ENCODE measurements at places on chromosomes 11 and 22. TPM values are rescaled to one million over a fixed set of nuclear protein-coding genes. Genes with fewer than 3 reads are reported as not detected.

Gene CCDC83
- not detected for total RNA-seq

Gene DEUP1
- total RNA-seq, result 0.16 TPM

DNA sequence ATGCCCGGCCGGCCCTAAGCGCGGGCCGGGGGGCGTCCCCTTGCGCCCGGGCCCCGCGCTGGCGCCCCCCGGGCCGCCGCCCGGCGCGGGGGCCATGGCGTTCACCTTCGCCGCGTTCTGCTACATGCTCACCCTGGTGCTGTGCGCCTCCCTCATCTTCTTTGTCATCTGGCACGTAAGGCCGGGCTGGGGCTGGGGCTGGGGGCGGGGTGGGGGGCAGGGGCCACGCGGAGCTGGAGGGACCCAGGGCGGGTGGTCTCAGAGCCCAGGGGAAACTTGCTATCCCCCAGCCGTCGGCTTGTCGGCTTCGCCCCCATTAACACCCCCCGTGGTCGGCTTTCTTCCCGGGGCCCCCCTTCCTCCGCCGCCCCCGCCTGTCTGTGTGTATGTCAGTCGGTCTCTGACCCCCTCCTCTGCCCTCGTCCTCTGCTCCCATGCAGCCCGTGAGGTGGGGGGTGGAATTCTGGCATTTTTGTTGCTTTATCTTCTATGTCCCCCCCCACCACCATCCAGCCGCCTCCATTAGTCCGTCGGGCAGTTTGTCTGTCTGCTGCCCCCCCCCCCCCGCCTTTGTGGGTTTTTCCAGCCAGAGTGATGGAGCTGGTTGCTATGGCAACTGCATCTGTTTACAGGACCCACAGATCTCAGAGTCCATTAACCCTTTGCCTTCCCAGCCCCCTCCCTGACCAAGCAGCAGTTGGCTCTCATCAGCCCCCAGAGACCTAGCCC lies 552 bp downstream of the CNIH2 start:
- DNase-seq, result no peak

- DNase-seq, result no peak
Measured at GRCh38 chr11:90250970-90251369, 28.1 kb upstream of the CHORDC1 start.

GRCh38 chr22:40932396-40932795 lies 18.8 kb upstream of the RBX1 start:
- no peak for DNase-seq

DNA sequence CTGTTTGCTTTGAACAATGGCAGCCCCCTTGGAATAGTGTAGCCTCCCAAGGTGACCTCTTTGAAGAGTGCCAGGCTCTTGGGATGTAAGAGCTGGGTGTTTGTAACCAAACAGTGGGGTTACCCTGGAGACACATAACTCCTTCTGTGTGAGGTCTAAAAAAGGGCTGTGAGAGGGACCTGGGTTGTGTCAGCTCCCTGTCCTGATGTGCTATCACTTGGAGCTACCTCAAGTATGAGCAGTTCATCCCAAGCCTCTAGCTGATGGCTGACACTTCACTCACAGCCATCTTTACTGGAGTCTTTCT lies 40.2 kb downstream of the TSPAN18 start:
- DNase-seq, result no peak

DNA sequence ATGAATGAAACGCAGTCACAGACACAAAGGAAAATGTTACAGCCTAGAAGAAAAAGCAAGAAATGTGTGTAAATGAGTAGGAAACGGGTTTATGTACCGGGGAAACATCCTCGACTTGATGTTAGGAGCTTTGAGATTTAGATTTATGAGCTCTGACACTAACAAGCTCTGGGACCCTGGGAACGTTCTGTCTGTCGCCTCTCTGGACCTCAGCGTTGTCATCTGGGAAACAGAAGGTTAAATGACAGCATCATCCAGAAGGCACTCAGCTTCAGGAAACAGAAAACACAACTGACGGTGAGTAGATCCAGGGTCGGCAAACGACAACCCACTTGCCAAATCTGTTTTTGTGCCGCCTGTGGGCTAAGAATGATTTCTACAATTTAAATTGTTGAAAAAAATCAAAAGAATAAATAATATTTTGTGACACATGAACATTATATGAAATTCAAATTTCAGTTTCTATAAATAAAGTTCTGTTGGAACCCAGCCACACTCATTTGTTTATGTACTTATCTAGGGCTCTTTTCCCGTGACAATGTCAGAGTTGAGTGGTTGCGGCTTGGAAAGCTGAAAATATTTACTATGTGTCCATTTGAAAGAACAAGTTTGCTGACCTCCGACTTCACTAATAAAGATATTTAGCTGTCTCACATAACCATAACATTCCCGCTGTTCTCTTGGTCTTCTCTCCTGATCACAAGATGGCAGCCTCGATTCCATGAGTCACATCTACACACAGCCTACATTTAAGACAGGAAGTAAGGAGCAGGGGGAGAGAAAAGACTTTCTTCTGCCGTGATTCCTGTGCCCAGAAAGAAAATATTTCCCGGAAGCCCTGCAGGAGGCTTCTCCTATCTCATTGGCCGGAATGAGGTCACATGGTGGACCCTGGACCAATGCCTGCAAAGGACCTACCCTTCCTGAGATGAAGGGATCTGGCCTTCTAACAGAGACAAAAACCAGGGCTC lies 47.1 kb upstream of the SYT13 start:
- DNase-seq, result peak; percentile 26

DNA sequence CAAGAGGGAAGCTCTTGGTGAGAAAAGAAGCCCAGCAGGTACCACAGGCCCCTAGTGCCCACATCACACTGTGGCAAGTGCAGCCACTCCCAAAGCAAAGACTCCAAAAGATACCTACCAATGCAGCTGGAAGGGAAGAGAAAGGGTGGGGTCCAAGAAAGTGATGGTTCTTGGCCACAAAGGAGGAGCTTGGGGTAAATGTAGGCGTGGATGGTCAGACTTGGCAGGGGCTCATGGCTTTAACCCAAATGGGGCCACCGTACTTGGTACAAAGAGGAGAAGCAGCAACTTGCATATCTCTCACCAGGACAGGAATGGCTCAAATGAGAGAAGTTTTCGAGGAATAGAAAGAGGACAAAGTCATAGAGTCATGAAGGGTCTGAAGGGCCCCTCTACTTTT lies 4.8 kb downstream of the MAP3K11 start:
- DNase-seq, result no peak

GRCh38 chr11:90251599-90251998 lies 28.8 kb upstream of the CHORDC1 start:
- no peak for DNase-seq

Gene BACE1
- total RNA-seq, result 19.1 TPM

GRCh38 chr11:125156346-125157117 lies 8.0 kb upstream of the PKNOX2 start:
- no peak for DNase-seq

Gene OR52I1
- total RNA-seq, result not detected

GRCh38 chr22:41245917-41246499 lies 5.3 kb upstream of the CHADL start:
- no peak for DNase-seq

DNA sequence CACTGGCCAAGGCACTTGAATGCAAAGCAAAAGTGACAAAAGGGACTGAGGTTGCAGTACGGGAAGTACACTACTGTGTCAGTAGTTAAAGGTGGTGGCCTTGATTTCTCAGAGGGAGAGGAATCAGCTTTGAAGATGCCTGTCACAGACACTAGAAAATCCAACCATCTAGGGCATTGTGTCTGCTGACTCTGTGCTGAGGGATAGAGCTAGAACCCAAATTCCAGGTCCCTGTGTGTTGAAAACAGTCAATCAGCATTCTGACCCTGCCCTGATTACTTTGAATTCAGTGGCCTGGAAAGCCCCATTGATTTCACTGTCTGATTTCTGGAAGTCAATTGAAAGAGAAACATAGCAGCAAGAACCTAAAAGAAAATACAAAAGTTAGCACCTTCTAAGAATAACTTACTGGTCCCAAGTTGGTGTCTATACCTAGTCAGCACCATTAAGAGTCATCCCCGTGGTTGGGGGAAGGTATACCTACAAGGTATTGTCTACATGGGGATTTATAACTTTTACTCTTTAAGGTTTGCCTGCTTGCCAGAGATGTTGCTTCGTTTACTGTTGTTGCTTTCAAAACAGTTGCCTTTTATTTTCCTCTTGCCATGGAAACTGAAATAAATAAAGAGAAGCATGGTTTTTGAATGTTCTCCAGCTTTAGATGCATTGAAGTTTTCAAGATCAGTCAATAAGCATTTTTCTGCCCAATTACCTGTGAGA lies 97.3 kb downstream of the PDHX start:
- DNase-seq, result no peak

- no peak for DNase-seq
Measured at GRCh38 chr22:27695925-27696324, 105.6 kb downstream of the MN1 start.

DNA sequence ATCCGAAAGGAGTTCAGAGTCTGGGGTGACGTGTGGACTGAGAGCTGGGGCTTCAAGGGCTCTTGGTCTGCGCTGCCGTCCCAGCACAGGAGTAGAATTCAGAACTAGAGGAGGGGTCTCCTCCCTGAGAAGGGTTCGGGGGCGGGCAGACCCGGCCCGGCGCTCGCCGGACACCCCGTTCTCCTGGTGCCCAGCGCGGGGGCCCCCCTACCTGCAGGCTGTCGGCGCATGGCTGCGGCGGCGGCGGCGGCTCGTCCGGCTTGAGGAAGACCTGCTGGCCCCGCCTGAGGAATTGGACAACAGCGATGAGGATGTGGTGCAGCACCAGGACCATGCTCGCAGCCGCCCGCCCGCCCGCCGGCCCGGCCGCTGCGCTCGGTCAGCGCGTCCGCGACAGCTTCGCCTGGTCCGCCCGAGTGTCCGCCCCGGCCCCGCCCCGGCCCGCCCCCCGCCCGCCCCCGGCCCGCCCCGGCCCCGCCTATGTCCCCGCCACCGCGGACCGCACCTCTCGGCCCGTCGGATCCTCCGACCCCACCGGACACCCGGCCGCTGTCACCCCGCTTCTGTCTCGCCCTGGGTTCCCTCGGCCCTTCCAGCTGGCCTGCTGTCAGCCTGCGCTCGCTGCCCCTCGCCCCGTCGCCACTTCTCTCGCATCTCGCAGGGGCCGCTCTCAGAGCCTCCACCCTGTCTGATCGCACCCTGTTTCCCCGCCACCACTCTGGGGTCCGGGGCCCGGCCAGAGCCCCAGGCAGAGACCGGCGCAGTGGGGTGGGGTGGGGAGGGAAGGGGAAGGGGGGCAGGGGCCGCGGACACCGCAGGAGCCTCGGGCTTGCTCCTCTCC lies 32.0 kb downstream of the PDE2A start:
- no peak for DNase-seq

Gene MPZL2
- total RNA-seq, result 62.8 TPM

DNA sequence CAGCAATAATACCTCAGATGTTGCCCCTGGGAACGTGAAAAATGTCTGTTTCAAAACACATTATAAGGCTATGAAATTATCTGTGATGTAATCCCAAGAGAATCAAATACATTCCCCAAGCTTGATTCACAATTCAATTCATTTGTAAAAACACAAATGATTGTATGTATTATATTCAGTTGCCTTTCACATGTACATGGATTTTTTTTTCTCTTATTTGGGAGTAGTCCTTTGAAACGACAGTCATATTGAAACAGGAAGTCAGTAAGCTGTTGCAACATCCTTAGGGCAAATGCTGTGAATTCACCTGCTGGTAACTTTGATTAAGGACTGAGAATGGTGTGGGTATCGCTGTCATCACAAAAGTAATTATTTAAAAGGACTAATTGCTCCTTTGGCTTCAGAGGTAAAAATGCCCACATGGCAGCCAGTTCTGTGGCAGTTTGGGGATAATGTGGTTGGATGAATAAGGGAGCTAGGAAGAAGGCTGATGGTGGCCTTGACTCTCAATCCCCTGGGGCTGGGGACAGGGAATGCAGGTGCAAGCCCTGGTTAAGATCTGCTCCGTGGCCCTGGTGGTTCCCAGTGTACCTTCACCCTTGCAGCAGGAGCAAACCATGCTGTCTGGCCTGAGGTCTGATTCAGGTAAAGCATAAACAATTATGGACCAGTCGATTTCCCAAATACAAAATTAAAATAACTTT lies 13.2 kb downstream of the EHF start:
- no peak for DNase-seq

Gene P2RY2
- total RNA-seq, result 2.3 TPM

DNA sequence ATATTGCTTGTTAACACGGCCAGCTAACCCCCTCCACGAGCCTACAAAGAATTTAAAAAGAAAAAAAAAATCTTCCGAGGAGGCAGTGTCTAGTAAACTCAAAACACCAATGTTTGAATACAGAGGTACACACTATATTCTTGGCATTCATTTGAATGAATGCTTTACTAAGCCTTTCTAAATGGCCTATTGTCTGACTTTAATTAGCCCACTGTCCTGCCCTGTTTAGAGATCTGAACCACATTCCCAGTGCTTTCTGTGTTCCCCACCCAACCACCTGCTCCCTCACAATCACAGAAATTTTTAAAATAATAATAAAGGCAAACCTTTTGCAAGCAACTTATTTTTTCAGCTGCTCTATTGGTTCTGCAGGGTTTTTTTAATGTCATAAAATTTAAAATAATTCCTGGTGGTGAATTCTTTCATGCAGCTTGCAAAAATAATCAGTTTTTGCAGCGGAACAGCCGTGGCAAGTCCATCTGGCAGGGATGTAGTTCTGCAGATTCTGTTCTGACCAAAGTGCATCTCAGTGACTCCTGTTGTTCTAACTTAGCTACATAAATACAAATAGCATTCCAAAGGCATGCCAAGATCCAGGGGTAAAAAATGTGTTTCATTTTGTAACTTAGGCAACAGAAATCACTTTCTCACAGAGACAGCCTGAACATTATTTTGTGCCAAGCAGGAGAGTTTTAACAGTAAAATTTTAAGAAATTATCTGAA lies 23.8 kb downstream of the POU2AF2 start:
- no peak for DNase-seq

DNA sequence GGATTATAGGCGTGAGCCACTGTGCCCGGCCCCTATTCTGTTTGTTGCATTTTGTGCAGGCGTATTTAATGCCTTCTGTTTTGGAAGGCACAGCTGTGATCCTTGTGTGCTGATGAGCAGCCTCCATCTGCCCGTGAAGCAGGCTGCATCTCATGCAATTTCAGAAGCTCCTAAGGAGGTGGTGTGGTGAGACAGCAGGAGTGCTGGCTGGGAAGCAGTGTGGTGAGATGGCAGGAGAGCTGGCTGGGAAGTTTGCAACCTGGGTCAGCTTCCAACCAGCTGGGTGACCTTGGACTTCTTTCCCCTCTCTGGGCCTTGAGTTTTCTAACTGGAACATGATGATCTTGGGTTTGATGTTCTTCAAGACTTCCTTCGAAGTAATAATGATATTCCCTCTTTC lies 525.1 kb downstream of the TBC1D22A start:
- no peak for DNase-seq

All from urinary bladder (tissue), 4 donors.